ENCODE measurements at places on chromosomes 2 and 18.

- DNase-seq = peak; percentile 52
These were observed 1.3 kb upstream of the ZBTB14 start for GRCh38 chr18:5296706-5297320.

GRCh38 chr2:181658444-181658843, 1.5 kb upstream of the CERKL start:
- no peak for DNase-seq

GRCh38 chr18:49011291-49011746, 60.6 kb upstream of the SMAD7 start:
- DNase-seq = no peak

GRCh38 chr2:9811679-9812511, 31.4 kb upstream of the TAF1B start:
- DNase-seq = no peak

GRCh38 chr2:66699793-66700676, 265.1 kb downstream of the MEIS1 start:
- no peak for DNase-seq

GRCh38 chr2:46922606-46923005, 7.0 kb upstream of the MCFD2 start:
- no peak for DNase-seq

Data from activated CD4-positive, alpha-beta T cell treated with anti-CD3 and anti-CD28 coated beads for 24 hours (primary cell).